Activated CD4-positive, alpha-beta T cell treated with anti-CD3 and anti-CD28 coated beads, Interleukin-2, amount 10 ng/mL, durations not matched to agents 7 days and 5 days (primary cell): ENCODE measurements at places on chromosomes 2 and 18. TPM values are rescaled to one million over a fixed set of nuclear protein-coding genes. Genes with fewer than 3 reads are reported as not detected.

DNA sequence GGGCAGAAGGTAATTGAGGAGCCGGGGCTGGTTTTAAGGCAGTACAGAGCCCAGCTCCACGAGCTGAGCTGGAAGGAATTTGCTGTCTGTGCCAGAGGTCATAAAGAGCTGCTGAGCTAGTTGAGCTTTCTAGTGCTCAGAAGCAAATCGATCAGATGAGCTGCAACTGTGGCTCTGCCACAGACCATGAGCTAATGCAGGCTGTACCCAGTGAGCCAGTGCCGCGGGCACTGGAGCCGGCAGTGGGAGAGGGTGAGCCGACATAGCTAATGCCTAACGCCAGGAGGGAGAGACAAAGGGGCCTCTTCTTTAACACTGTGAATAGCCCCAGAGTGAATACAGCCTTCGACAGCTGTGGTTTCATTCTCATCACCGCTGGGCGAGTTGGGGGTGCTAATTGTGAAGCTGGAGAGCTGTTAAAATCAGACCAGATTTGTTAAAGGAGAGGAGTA lies 410.1 kb upstream of the TCF4 start:
- no peak for DNase-seq

GRCh38 chr2:226758921-226759640 lies 40.5 kb downstream of the IRS1 start:
- DNase-seq = no peak

GRCh38 chr2:233844064-233844807 lies 10.1 kb downstream of the HJURP start:
- no peak for DNase-seq

RGPD4 gene
- total RNA-seq = 0.02 TPM

SCG2 gene
- total RNA-seq = 0.08 TPM
